Cerebellum (tissue), 4 donors: ENCODE measurements at places on chromosomes 13 and 19. TPM values are rescaled to one million over a fixed set of nuclear protein-coding genes. Genes with fewer than 3 reads are reported as not detected.

Gene EGLN2
- 51.3 TPM for total RNA-seq

Gene FOSB
- 2.5 TPM for total RNA-seq

Gene DCUN1D2
- 44.5 TPM for total RNA-seq

Gene EDNRB
- 113 TPM for total RNA-seq

Gene GJA3
- 0.27 TPM for total RNA-seq

Gene ANGPTL8
- total RNA-seq, result not detected

Gene ATP8A2
- total RNA-seq, result 34.0 TPM

Gene FGF22
- not detected for total RNA-seq
